ENCODE measurements at places on chromosomes 4 and X.
A peak's percentile ranks its signal among the peaks of the same experiment; 100 is the strongest.

- no peak for DNase-seq
Observed at GRCh38 chr4:24975510-24975909, 55.2 kb downstream of the LGI2 start.

GRCh38 chrX:123336666-123337065 lies 152.6 kb downstream of the GRIA3 start:
- DNase-seq, result no peak

DNA sequence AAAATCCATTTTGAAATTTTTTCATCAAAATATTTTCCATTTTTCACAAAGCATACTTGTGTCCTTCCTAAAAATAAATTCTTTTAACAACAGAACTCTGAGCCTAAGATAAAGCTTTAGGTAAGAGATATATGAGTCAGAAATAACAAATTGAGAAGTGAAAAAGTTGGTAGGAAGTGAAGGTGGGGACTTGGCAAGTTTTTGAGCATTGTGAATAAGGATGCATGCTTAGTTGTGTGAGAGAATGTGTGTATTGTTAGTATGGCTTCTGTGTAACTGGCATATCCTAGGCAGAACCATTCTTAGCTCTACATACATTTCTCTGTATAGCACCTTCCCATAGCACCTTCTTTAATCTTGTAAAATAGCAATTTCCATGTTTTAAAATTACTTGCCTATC lies 6.8 kb downstream of the ASB5 start:
- no peak for DNase-seq

- no peak for DNase-seq
Observed at GRCh38 chr4:136009258-136009832, 1522.9 kb downstream of the PCDH18 start.

DNA sequence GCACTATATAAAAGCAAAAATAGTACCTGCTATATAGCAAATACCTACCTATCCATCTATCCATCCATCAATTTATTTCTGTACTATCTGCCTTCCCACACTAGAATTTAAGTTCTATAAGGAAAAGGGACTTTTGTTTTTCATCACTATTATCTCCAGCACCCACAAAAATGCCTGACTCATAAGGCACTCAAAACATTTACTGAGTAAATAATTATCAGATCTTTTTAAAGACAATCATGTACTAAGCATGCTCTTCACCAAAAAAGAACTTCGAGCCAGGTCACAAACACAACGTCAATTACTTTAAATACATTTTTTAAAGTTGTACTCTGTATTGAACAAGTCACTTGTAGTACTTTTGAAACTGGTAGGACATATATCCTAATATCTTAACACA lies 119.9 kb downstream of the FBXW7 start:
- DNase-seq, result no peak

DNA sequence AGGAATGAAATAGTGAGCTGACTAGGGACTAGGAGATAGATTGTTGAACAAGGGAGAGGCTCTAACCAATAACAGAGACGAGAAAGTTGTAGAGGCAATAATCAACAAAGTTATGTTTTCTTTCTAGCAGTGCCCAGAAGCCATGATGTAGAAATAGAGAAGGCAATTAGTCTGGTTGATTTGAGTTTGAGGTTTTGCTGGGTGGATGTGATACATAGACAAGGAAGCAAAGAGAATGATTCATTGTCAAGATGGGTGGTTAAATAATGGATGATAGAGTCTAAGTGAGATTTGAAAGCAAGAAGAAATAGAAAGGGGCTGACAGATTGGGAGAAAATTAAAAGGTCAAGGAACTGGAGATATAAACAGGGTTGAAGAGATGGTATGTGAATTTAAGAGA lies 11.2 kb downstream of the RBM41 start:
- DNase-seq, result no peak

DNA sequence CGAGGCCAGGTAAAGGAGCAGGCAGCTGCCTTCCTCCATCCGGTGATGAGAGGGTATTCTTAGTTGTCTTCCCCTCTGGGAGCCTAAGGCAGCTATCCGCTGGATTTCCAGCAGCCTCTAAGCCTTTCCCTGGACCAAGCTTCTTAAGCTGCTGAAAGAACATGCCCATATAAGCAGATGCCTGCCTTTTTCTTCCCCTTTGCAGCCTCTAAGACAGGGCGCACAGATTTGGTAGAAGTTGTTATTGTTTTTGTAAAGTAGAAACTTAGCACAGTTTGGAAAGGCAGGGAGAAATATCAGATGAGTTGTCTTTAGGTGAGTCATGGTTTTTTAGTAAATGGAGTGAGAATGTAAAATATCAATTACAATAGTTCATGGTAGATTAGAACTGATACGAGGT lies 210.8 kb downstream of the ARHGAP10 start:
- no peak for DNase-seq

GRCh38 chr4:34939073-34939472 lies 1305.2 kb downstream of the ARAP2 start:
- no peak for DNase-seq

DNA sequence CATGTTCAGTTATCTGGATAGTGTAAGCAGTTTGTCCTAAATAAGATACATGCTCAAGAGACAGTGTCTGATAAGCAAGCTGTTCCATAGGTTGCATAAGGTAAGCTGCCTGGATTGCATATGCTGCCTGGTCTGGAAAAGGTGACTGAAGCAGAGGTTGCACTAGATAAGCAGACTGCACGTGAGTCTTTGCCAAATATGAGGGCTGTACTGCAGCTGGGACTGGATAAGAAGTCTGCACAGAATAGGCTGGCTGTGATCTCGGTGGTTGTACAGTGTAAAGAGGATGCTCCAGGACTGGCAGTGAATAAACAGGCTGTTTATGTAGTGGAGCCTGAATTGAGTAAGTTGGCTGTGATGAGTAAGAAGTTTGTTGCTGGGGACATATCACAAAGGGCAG lies 68.9 kb downstream of the WNK3 start:
- DNase-seq, result no peak

GRCh38 chr4:107452717-107453630 lies 267.1 kb downstream of the PAPSS1 start:
- no peak for DNase-seq

- DNase-seq, result no peak
Observed at GRCh38 chrX:9790866-9791265, 4.6 kb downstream of the SHROOM2 start.

GRCh38 chr4:70914631-70915030 lies 12.5 kb downstream of the MOB1B start:
- DNase-seq, result no peak

GRCh38 chr4:39568805-39569204 lies 41.6 kb upstream of the UGDH start:
- DNase-seq, result no peak

GRCh38 chrX:107504006-107504405 lies 54.6 kb downstream of the FRMPD3 start:
- no peak for DNase-seq

DNA sequence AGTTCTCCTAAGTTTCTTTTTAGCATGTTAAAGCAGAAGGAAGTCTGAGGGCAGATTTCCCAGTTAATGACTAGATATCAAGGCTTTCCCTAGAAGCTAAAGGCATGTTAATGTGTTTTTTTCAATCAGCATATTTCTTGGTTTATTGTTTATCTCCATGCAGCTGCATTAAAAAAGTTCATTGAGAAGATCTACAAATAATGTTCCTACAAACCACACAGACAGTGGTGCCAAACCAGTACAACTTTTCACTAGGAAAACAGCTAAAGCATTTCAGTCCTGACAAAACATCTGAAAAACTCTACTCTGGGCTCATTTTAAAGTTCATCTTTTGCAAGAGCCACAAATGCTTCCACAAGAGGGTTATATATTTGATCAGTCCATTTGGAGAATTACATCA lies 320.0 kb downstream of the ADGRL3 start:
- DNase-seq, result no peak

DNA sequence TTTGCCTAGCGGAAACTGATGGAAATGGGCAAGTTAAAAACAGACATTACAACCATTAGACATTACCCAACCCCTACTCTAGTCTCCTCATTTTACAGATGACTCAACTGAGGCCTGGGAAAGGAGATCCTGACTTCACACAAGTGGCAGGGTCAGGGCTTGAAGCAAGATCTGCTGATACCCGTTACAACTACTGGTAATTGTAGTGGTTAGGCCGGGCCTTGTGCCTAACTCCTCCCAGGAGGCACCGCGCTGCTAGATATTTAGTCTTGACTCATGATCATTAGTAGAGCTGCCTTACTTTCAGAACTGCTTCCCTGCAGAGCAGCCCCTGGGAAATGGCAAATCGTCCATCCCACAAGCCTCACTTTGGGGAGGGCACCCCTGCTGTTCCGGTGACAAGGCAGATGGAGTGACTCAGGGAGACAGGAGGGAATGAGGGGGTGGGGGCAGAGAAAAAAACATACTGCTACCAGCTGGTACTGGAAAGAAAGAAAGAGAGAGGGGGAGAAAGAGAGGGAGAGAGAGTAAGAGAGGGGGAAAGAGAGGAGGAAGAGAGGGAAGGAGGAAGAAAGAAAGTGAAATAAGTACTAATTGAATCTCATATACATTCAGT lies 12.2 kb downstream of the ARHGEF6 start:
- DNase-seq, result no peak

- DNase-seq, result peak; percentile 71
Observed at GRCh38 chr4:98467627-98468072, 190.8 kb downstream of the TSPAN5 start.

- no peak for DNase-seq
Observed at GRCh38 chr4:82610041-82610440, 48.3 kb upstream of the TMEM150C start.

- DNase-seq, result no peak
Observed at GRCh38 chr4:88080626-88081025, 73.2 kb downstream of the PKD2 start.

DNA sequence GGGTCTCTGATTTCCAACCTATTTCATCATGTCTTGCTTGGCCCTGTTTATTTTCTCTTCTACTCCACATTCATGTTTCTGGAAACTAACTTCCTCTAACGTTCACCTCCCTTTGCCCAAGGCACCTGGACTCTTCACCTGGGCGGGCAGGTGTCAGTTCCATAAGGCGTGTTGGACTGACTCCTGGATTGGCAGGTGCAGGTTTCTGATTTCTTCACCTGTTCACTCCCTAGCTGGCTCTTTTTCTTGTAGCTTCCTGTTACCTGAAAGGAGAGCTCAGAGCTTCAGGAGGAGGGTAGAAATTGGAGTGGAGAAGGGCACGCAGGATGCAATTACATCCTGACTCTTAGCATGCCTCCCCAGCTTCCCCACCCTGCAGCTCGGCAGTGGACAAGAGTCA lies 350.8 kb upstream of the KLF3 start:
- DNase-seq, result no peak

- DNase-seq, result no peak
Observed at GRCh38 chr4:180721356-180721755, 1521.8 kb upstream of the TENM3 start.

DNA sequence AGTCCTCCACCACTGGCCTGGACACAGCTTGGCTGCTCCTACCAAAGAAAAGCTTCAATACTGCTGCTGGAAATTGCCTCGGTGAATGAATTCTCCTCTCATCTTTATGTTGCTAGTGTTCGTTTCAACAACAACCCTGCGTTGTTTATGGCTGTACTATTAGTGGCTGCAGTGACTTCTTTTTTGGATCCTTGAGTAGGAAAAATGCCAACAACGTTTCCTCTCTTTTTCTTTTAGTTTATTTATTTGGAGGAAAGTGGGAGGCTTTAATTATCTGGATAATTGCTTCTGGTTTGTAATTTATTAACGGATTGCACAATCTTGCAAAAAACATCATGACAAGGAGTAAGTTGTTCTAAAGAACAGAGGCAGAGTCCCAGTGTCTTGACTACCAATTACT lies 464.1 kb upstream of the TRAM1L1 start:
- no peak for DNase-seq

DNA sequence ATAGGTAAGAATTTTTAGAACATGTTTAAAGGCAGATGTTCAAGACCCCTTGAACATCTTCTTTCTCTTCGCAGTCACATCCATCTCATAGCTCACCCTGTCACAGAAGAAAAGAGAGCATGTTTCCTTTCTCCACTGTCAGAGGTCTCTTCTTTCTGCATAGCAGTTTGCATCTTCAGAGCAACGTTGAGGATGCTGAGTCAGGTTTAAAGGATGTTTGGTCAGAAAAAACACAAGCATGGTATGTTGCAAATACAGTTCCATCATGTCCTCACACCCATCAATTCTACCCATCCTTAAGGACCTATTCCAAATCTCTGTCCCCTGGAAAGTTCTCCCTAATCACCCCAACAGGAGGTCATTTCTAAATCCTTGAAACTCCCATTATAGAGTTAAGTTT lies 84.8 kb downstream of the STOX2 start:
- DNase-seq, result no peak

- DNase-seq, result no peak
Observed at GRCh38 chr4:19319607-19320006, 932.1 kb upstream of the SLIT2 start.

DNA sequence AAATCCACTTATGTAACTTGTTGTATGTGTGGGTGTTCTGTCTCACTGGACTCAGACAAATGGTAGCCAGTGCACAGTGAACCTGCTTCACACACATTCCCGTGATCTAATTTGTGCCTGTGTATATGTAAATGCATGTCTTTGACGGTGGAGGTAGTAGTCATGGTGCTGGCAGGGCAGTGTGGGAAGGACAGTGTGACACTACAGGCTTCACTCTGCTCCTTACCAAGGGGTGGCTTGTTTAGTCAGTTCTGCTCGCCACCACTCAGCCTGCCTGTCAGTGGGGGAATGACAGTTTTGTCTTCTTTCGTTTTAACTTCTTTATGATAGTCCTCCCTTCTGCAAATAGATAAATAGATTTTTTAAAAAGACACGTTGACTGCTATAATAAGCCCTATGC lies 17.7 kb upstream of the PAQR3 start:
- DNase-seq, result no peak

- no peak for DNase-seq
Observed at GRCh38 chrX:71212536-71212935, 10.5 kb upstream of the GJB1 start.

DNA sequence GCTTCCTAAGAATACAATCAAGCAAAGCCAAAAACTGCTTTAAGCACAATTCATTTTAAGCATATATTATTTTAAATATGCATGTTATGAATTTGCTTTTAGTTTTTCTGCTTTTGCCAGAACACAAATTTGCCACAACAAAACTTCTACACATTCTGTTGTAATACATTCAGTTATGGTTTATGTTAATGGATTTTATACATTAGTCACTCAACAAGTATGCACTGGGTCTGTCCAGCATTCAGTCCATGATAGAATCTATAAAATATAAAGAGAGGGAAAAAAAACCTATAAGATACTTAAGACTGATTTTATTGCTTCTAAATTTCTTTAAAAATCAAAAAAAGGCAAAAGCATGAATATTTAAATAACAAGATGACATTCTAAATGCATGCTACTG lies 22.2 kb downstream of the IQCM start:
- DNase-seq, result no peak

GRCh38 chr4:157185363-157185762 lies 35.2 kb upstream of the GRIA2 start:
- no peak for DNase-seq

DNA sequence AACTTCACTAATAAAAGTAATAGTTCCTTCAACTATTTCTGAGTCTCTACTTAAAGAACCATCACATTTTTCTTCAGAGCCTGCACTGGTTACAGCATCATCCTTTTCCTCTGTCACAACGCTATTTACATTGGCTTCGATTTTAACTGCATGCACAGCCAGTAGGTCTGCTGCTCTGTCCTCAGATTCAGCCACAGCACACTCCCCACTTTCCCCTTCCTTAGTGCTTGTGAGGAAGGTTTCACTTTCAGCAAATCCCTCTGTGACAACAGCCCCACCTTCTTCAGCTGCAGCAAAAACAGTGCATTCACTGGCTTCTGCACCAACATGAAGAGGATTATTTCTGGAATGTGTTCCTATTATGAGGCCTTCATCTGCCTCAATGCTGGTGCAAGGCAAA lies 25.7 kb downstream of the BOD1L1 start:
- no peak for DNase-seq

Measured in stimulated activated naive CD4-positive, alpha-beta T cell (primary cell).